ENCODE measurements at places on chromosomes 12 and 14.

DNA sequence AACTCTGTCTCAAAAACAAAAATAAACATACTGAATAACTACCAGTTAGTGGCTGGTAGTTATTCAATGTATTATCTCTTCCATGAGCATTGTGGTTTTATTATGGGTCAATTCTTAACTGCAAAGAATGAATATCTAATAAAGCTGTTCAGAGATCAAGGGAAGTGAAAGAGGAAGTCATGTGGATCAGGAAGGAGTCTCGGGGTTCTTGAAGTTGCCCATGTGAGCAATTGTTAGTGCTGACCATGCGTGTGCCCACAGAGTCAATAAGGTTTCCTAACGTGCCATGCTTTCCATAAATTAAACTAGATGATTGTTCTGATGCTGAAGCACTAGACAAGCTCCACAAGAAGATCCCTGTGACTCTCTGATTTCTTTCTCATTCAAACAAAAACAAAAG, 136.5 kb upstream of the CPSF6 start:
- ATAC-seq = no peak

DNA sequence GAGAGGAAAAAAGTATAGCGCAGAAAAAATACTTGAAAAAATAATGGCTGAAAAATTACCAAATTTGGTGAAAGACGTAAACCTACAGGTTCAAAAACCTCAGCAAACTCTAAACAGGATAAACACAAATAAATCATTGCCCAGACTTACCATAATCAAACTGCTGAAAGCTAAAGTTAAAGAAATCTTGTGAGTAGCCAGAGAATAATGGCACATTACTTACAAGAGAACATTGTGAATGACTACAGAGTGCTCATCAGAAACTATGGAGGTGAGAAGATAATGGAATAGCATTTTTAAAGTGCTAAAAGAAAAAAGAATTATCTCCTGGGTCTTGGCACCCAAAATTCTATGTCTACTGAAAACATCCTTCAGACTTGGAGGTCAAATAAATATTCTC, 36.0 kb downstream of the ATF1 start:
- no peak for ATAC-seq

- no peak for ATAC-seq
These were observed 98.8 kb upstream of the FRMD6 start for GRCh38 chr14:51552768-51553404.

GRCh38 chr12:44021471-44021971, 185.6 kb downstream of the TMEM117 start:
- ATAC-seq = no peak

- no peak for ATAC-seq
These were observed 158.6 kb downstream of the DICER1 start for GRCh38 chr14:94998685-94999084.

DNA sequence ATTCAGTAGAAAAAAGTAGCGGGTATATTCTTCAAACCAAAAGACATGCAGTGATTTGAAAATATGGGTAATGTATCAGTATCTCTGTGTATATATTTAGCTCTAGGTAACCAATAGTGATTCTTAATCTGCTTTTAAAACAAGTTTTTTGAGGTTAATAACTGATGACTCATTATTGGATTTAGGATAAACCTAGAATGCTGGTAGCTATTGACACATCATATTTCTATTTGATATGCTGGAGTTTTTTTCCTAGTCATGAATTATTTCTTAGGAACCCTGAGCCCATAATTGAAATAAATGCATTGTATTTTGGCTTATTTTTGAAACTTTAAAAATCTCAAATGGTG, 15.5 kb downstream of the ARF6 start:
- no peak for ATAC-seq

DNA sequence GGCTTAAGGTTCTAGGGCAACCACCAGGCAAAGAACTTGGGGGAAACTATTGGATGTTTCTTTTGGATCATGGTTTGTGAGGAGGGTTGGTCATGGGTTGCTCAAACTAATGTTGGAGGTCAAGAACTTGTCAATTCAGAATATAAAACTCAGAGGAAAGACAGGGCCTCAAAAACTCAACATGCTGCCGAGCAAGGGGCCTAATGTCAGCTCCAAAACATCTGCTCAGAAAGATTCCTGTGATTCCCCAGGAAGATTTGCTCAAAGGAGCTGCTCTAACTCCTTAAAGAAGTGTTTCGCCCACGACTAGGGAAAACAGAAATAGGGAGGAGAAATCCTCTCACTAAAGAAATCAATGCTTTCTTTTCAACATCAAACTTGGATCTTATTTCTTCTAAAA, 3.7 kb upstream of the IGF1 start:
- ATAC-seq = no peak

DNA sequence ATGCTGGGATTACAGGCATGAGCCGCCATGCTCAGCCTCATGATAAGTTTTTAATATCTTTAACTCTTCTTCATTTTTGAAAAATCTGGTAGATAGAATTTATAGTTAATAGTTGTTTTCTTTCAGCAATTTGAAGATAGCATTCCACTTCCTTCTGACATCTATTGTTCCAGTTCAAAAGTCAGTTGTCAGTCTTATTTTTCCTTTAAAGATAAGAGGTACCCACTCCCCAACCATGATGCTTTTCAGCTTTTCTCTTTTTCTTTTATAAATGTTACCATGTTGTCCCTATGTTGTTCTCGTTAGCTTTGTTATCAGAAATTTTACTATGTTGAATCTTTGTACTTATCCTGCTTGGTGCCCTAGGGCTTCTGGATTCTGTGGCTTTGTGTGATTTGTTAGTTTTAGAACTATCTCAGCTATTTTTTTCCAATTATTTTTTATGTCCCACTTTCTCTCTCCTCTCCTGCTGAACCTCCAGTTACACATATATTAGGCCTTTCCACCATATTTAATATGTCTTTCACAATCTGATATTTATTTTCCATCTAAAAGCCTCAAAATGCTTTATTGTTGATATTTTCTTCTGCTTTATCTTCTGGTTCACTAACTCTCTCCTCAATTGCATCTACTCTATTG, 181.6 kb upstream of the FOXN3 start:
- ATAC-seq = no peak

DNA sequence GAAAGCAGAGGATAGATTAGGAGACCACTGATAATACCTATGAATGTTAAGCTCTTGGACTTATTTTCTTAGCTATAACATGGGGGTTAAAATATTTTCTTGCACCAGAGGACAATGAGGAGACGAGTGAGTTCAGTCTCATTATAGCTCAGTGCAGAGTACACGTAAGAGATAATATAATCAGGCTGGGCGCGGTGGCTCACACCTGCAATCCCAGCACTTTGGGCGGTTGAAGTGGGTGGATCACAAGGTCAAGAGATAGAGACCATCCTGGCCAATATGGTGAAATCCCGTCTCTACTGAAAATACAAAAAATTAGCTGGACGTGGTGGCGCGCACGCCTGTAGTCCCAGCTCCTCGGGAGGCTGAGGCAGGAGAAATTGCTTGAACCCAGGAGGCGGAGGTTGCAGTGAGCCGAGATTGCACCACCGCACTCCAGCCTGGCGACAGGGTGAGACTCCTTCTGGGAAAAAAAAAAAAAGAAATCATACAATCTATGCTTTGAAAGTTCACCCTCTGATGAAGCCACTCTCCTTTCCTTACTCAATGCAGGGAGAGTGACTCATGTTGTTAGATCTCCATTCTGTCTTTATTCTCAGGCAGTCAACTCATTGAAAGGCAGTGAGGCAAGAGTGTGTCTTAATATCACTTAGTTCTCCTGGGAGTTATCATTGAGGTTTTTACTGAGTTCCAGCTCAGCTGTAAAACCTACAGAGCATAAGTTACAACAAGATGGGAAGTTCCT, 134.2 kb downstream of the SYNE2 start:
- peak; percentile 51 for ATAC-seq

DNA sequence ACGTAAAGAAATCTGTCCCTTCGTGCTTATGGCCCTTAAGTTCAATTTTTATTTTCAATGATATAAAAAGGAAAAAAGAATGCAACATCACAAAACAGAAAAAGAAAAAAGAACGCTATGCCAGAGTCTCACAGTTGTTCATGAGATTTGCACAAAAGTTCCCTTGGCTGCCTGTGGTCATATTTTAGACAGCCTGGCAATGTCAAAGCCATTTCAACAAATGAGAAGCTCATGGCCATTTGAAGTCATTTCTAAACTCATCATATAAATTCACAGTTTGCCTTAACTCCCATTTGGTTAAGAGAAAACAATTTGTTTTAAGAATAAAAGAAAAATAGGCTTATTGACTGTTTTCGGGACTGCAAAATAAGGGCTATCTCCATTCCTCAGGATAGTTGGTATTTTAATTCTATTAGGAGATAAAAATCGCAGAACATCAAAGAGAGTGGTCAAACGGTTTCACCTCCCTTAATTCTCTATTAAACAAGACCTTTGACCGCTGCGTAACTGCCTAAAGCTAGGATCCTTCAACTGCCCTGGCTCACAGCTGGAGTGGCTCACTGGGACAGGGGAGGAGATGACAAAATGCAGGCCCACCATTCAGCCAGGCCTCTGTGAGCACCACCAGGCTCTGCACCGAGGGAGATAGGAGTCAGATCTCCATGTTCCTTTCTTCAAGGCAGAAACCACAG, 119.2 kb upstream of the DAAM1 start:
- ATAC-seq = no peak

DNA sequence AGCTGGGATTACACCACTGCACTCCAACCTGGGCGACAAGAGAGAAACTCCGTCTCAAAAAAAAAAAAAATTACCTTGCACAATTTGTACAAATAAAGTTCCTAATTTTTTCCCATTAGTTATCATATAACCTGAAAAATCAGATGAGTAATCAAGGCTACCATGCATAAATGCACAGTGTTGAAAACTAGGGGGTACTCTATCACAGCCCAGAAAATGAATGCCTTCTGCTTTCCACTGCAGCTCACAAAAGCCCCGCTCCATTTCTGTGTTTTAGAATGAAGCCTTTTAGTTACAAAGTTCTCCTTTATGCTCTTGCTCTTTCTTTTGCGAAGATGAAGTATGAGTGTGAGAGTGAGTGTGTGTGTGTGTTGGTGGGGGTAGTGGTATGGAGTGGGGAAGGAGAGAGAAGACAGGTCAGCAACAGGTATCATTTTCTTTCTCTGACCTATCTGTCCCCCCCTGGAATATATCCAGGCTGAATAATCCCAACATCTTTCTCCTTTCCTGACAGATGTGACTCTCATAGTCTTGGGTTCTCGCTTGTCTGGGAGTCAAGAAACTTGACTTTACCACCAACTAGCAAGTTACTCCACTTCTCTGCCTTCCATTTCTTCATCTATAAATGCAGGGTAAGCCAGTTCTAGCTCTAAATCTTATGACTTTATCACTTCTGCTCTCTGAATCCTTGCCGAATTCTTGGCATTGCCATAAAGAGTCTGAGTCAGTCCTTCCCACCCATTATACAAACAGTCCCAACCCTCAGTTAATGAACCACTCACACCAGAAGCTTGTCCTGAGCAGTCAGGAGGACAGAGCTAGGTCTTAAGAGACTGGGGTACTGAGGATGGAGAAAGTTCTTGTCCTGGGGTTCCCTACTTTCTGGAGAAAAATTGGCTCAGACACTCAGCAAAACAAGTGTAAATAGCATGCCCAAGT, 16.1 kb downstream of the BIN2 start:
- ATAC-seq = no peak

DNA sequence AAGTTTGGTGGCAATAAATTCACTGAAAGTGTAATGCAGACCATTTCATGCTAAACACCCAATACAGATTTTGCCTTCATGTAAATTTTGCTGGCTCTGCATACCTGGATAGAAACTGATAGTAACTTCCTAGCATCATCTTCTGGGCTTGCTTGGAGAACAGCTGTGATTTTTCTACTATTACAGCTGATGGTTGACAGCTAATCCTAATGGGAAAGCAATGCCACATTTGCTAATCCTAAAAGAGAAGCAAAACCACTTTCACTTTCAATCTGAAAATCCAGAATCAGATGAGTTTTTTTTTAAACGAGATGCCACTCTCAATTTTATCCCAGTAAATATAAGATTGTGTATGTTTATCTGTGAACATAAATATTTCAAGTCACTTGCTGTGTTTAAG, 1035.9 kb downstream of the TRHDE start:
- no peak for ATAC-seq

GRCh38 chr14:61351477-61351876, 30.1 kb downstream of the PRKCH start:
- ATAC-seq = no peak

DNA sequence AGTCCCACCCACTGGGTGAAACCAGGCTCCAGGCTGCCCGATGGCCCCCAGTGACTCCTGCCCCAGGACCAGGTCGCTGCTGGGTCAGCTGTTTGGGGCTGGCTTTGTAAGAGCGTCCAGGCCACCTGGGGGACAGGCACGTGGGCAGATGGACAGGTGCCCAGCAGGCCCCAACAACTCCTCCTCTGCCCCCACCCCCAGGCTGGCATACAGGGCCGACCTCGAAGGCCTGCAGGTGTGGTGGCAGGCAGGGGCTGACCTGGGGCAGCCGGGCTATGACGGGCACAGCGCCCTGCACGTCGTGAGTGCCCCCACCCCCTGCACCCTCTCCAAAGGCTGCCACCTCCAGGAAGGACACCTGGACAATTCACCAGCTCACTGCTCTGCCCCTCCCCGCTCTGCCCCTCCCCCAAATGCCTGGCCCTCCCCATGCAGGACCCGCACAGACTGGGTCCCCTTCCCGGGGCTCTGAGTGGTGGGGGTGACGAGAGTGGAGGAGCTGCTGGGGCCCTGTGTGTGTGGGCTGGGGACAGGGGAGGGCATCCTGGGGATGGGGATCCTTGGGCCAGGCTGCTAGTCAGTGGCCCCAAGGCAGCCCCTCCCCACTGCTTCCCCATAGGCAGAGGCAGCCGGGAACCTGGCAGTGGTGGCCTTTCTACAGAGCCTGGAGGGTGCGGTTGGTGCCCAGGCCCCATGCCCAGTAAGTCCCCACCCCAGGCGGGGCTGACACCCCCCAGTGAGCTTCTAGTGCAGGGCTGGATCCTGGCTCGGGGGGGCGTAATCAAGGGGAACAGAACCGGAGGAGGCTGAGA, 26.0 kb downstream of the ASPG start:
- ATAC-seq = no peak

DNA sequence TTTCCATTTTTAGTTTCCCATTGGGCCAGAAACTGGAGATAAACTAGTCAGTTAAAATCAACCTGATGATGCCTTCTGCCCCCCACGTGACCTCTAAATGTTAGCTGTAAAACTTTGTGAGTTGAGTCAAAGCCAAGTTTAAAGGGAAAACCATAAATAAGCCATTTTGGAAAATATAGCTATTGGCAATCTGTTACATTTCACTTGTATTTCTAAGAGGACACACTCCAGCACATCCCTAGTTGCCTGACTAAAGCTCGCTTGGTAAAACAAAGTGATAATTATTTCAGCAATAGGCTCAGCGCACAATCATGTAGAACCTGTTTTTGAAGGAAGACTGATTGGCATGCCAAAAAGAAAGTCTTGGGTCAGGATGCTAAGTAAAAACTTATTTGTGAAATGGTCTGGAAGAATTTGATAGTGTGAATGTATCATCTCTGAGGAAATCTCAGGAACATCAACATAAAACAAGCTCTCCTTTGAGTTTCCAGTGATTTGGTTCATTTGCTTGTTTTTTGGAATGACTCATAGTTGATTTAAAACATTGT, 49.2 kb upstream of the AEBP2 start:
- ATAC-seq = peak; percentile 54

GRCh38 chr12:102478405-102479098, 1.8 kb downstream of the IGF1 start:
- ATAC-seq = no peak

GRCh38 chr14:90345239-90345557, 13.5 kb upstream of the NRDE2 start:
- ATAC-seq = no peak

- ATAC-seq = no peak
These were observed 13.5 kb upstream of the FBRSL1 start for GRCh38 chr12:132476421-132476820.

- no peak for ATAC-seq
These were observed 51.1 kb downstream of the CCDC60 start for GRCh38 chr12:119385659-119386058.
